Activated CD8-positive, alpha-beta memory T cell treated with anti-CD3 and anti-CD28 coated beads, Interleukin-2, amount 10 ng/mL, durations not matched to agents 7 days and 5 days (primary cell): ENCODE measurements at places on chromosomes 6 and 20. TPM values are rescaled to one million over a fixed set of nuclear protein-coding genes. Genes with fewer than 3 reads are reported as not detected.

GRCh38 chr20:50784464-50784863 is 10.4 kb upstream of the BCAS4 start:
- no peak overlapping the region for H3K27ac ChIP-seq
- H3K36me3 ChIP-seq = no peaks in the 10 kb centered on the region
- DNase-seq = no peak
- H3K4me1 ChIP-seq = no peaks in the 10 kb centered on the region
- peaks cover 7% of the 10 kb centered on the region for H3K27me3 ChIP-seq

- peak; percentile 64 for DNase-seq
- peaks cover 58% of the 10 kb centered on the region for H3K4me1 ChIP-seq
- H3K27ac ChIP-seq = peak overlapping the region; percentile 97
- H3K36me3 ChIP-seq = peaks cover 60% of the 10 kb centered on the region
These were observed 537 bp downstream of the TCP1 start for GRCh38 chr6:159788753-159789376.

GRCh38 chr20:31537890-31538289 is 23.6 kb downstream of the HM13 start:
- H3K27ac ChIP-seq = peak overlapping the region; percentile 53
- no peak for DNase-seq
- H3K4me1 ChIP-seq = peaks cover 61% of the 10 kb centered on the region

DNA sequence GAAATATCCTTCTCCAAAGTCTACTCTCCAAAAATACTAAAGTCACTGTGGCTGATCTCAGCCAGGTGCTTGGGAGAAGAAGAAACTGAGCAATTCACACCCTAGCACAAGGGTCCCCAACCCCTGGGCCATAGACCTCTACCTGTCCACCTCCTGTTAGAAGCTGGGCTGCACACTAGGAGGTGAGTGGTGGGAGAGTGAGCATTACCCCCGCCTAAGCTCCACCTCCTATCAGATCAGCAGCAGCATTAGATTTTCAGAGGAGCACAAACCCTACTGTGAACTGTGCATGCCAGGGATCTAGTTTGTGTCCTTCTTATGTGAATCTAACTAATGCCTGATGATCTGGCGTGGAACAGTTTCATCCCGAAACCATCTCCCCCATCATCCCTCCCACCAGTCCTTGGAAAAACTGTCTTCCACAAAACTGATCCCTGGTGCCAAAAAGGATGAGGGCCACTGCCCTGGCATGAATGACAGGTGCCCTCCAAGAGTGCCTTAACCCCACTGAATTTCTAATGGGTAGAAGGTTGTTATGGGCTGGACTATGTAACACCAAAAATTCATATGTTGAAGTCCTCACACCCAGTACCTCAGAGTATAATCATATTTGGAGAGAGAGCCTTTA is 109.2 kb upstream of the CDYL start:
- peaks cover 5% of the 10 kb centered on the region for H3K27me3 ChIP-seq
- H3K4me1 ChIP-seq = no peaks in the 10 kb centered on the region
- no peak overlapping the region for H3K4me3 ChIP-seq
- no peak for DNase-seq
- no peaks in the 10 kb centered on the region for H3K36me3 ChIP-seq

Gene CALHM5
- not detected for total RNA-seq

DNA sequence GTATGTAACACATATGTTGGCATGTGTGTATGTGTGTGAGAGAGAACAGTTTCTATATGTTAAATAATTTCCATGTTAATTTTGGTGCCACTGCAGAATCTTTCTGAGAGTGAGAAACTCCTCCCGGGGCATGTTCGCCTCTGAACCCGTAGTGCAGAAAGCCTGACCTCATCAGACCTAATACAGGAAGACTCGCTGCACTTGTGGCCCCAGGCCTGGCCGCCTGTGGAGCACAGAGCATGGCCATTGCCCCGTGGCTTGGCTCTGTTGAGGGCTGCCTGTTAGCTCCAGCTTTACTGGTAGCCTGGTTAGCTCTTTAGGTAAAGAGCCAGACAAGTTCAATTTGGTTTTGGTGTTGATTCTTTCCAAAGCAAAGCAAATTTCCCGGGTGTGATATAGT is 25.5 kb downstream of the FARS2 start:
- H3K27ac ChIP-seq = no peak overlapping the region
- no peak for DNase-seq
- no peaks in the 10 kb centered on the region for H3K27me3 ChIP-seq
- no peak overlapping the region for H3K4me3 ChIP-seq
- H3K36me3 ChIP-seq = peaks cover 15% of the 10 kb centered on the region
- peaks cover 62% of the 10 kb centered on the region for H3K4me1 ChIP-seq

DNA sequence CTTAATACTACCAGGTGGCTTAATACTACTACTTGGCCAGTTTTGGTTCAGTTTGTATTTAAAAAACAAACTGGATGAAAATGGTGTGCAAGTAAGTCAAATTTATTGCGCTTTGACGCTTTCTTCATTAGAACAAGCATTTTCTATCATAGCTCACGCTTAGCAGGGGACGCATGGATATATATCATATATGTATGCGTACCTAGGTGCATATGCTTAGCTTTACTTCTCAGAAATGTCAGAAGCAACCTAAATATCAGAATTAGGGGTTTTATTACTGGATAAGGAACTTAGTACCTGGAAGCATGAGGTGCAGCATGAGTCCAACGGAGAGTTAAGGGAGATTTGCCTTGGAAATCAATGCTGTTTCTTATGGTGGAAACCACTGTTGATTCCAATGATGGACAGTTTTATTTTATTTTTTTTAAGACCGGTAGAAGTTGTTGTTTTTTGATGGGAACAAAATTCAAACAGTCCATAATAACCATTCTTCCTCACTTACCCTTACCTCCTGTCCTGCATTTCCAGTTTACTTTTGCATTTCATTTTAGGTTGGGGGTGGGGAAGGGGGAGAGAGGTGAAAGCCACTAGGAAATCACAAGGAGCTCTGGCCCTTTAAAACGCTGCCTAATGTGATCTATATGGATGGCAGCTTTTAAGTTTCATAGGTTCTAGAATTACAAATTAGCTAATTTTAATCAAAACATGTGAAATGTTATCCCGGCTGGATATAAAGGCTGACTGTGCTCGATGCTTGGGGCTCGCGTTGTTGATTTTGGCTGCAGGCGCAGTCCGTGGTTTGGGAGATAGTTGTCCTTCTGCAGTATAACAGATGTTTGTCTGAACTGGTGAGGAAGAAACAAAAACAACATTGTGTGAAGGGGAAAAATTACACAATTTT is 2.1 kb downstream of the SOBP start:
- H3K27me3 ChIP-seq = peaks cover 42% of the 10 kb centered on the region
- H3K36me3 ChIP-seq = peaks cover 2% of the 10 kb centered on the region
- peaks cover 22% of the 10 kb centered on the region for H3K4me1 ChIP-seq
- DNase-seq = no peak

GRCh38 chr6:158524311-158524710 is 35.6 kb upstream of the TMEM181 start:
- no peak for DNase-seq
- peaks cover 46% of the 10 kb centered on the region for H3K27me3 ChIP-seq
- H3K4me1 ChIP-seq = no peaks in the 10 kb centered on the region
- no peak overlapping the region for H3K27ac ChIP-seq

DNA sequence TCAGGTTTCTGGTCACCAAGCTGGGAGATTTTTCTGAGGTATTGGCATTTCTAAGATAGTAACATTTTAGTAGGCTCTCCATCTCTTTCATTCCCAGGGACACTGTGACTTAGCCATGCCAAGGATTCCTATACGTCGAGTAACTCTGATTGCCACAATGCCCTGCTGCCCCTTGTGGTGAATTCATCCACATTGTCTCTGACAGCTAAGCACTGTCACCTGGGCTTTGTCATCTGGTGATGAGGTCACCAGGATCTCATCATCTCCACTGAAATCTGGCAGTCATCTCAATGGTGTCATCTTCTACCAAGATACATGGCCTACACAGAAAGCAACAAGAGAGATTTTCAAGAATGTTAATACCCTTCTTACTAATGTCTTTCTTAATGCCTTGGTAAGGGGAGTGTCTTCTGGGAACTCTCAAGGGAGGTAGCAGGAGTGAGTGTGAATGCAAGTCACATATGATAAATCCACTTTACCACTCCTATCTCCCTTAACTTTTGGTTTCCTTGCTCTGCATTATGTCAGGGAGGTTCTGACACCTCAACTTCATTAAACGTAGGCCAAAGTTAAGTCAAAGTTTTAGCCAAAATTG is 246.7 kb downstream of the CD109 start:
- H3K4me3 ChIP-seq = no peak overlapping the region
- no peaks in the 10 kb centered on the region for H3K36me3 ChIP-seq
- no peak overlapping the region for H3K27ac ChIP-seq
- peaks cover 1% of the 10 kb centered on the region for H3K4me1 ChIP-seq
- DNase-seq = no peak

DNA sequence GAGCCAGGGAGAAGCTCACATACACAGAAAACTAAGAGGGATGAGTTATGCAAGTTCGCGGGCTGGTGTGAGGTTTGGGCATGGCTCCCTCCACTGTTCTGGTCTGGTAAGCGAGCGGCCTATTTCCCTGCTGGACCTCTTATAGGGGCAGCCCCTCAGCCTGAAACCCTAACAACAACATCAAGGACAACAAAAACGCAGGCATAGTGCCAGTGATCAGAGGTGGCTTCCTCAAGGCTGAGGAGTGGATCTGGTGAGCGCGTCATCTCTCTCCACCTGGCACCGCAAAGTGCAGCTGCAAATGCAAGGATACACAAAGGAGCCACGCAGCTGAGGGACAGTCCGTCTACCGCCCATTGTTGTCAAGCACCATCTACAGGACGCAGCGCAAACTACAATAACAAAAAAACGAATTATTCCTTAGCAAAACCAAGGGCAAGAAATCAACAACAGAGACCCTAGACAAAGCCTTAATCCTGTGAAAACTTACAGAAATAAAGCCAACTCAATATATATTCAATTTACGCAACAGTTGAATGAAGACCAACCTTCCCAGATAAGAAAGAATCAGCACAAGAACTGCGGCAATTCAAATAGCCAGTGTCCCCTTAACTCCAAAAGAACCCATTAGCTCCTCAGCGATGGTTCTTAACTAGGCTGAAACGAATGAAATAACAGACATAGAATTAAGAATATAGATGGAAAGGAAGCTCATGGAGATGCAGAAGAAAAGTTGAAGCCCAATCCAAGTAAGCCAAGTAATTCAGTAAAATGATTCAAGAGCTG is 9.2 kb upstream of the DEFB110 start:
- no peak overlapping the region for H3K4me3 ChIP-seq
- H3K4me1 ChIP-seq = no peaks in the 10 kb centered on the region
- DNase-seq = no peak

Gene ITPR3
- total RNA-seq = 71.3 TPM

DNA sequence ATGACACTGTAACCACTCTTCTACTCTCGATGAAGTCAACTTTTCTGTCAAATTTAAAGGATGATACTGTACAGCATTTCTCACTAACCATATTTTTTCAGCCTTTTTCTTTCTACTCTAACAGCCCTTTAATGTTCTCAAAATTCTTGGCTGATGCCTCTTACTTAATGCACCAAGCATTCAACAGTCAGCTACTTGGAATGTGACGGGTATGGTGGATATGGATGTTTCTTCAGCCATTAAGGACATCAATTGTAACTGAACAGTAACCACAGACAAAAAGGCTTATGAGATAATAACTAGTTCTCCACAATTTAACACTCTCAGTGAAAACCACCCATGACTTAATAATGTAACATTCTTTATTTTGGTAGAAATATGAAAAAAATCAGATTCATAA is 467.2 kb upstream of the ZNF337 start:
- peaks cover 9% of the 10 kb centered on the region for H3K27me3 ChIP-seq
- H3K36me3 ChIP-seq = no peaks in the 10 kb centered on the region
- no peak overlapping the region for H3K27ac ChIP-seq
- no peak overlapping the region for H3K4me3 ChIP-seq
- no peaks in the 10 kb centered on the region for H3K4me1 ChIP-seq
- DNase-seq = no peak

Gene ZBTB46
- total RNA-seq = 0.15 TPM

GRCh38 chr6:109009962-109010704 is 84.5 kb downstream of the SESN1 start:
- H3K36me3 ChIP-seq = peaks cover 4% of the 10 kb centered on the region
- H3K4me3 ChIP-seq = peak overlapping the region; percentile 95
- no peaks in the 10 kb centered on the region for H3K27me3 ChIP-seq
- no peak for DNase-seq
- H3K27ac ChIP-seq = peak overlapping the region; percentile 93

- H3K4me1 ChIP-seq = no peaks in the 10 kb centered on the region
- H3K27me3 ChIP-seq = no peaks in the 10 kb centered on the region
- no peak for DNase-seq
- no peak overlapping the region for H3K4me3 ChIP-seq
- H3K36me3 ChIP-seq = no peaks in the 10 kb centered on the region
- H3K27ac ChIP-seq = no peak overlapping the region
These were observed 264.1 kb downstream of the FOXC1 start for GRCh38 chr6:1873781-1874180.

DNA sequence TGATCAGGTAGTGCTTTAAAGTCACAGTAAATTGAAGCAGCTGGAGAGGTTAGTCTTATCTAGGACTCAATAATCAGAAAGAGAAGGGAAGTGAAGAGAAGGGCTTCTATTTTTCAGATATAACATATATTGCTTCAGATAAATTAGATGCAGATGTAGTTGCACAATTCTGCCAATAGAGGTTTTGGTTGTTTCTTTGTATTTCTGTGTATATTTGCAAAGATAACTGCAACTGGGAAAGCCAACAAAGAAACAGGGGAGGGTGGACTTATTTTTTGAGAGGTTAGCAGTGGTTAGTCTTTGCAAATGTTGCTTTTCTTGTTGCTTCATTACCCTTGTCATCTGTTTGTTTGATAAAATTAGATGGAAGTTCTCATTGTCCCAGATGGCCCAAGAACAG is 106.6 kb downstream of the ADGRG6 start:
- H3K27me3 ChIP-seq = peaks cover 36% of the 10 kb centered on the region
- H3K36me3 ChIP-seq = peaks cover 1% of the 10 kb centered on the region
- H3K4me1 ChIP-seq = peaks cover 11% of the 10 kb centered on the region
- DNase-seq = no peak

- H3K36me3 ChIP-seq = peaks cover 3% of the 10 kb centered on the region
- no peak for DNase-seq
- H3K27ac ChIP-seq = no peak overlapping the region
- peaks cover 29% of the 10 kb centered on the region for H3K4me1 ChIP-seq
- H3K4me3 ChIP-seq = no peak overlapping the region
These were observed 57.1 kb downstream of the GOPC start for GRCh38 chr6:117545161-117545595.

- DNase-seq = no peak
- H3K4me3 ChIP-seq = peak overlapping the region; percentile 71
- peak overlapping the region; percentile 63 for H3K27ac ChIP-seq
- peaks cover 4% of the 10 kb centered on the region for H3K27me3 ChIP-seq
These were observed 1.7 kb downstream of the CABLES2 start for GRCh38 chr20:62405108-62405980.

GRCh38 chr20:57821935-57822334 is 112.1 kb upstream of the PMEPA1 start:
- no peaks in the 10 kb centered on the region for H3K4me1 ChIP-seq
- peaks cover 23% of the 10 kb centered on the region for H3K27me3 ChIP-seq
- no peak overlapping the region for H3K27ac ChIP-seq
- no peak overlapping the region for H3K4me3 ChIP-seq
- no peak for DNase-seq

Gene ARMH2
- 0.41 TPM for total RNA-seq

- H3K4me1 ChIP-seq = no peaks in the 10 kb centered on the region
- no peaks in the 10 kb centered on the region for H3K36me3 ChIP-seq
- no peak for DNase-seq
- no peak overlapping the region for H3K4me3 ChIP-seq
These were observed 99.9 kb downstream of the OTOR start for GRCh38 chr20:16848061-16848460.

Gene TRPC4AP
- 56.9 TPM for total RNA-seq

Gene TM9SF4
- total RNA-seq = 35.7 TPM

Gene TCP11
- total RNA-seq = not detected

- no peak for DNase-seq
- no peak overlapping the region for H3K4me3 ChIP-seq
- H3K36me3 ChIP-seq = no peaks in the 10 kb centered on the region
- H3K4me1 ChIP-seq = no peaks in the 10 kb centered on the region
- no peaks in the 10 kb centered on the region for H3K27me3 ChIP-seq
These were observed 197.6 kb downstream of the HDGFL1 start for GRCh38 chr6:22766979-22767378.
